ENCODE measurements at places on chromosomes 12 and 14. TPM values are rescaled to one million over a fixed set of nuclear protein-coding genes. Genes with fewer than 3 reads are reported as not detected.

Gene GATC
- polyA plus RNA-seq = 13.9 TPM

DNA sequence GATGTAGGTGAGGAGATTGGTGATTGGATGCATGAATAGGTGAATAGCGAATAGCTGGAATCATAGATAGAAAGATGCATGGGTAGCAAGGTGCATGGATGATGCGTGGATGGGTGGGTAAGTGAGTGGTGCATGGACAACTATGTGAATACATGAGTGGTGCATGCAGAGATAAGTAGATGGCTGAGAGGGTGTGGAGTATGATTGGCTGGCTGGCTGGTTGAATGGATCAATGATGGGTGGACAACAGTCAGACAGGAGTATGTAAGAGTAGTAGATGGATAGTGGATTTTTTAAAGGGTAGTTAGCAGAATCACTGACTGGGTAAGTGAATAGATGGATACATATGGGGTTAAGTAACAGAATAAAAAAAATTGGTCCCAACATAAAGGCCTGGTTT lies 33.9 kb downstream of the SERPINA3 start:
- H3K27ac ChIP-seq = no peak overlapping the region
- H3K27me3 ChIP-seq = no peaks in the 10 kb centered on the region
- H3K4me3 ChIP-seq = no peak overlapping the region
- H3K36me3 ChIP-seq = no peaks in the 10 kb centered on the region

GRCh38 chr12:6266541-6266966 lies 43.9 kb upstream of the PLEKHG6 start:
- peak overlapping the region; percentile 74 for H3K27ac ChIP-seq
- no peaks in the 10 kb centered on the region for H3K27me3 ChIP-seq
- H3K4me3 ChIP-seq = no peak overlapping the region
- H3K4me1 ChIP-seq = peaks cover 19% of the 10 kb centered on the region

DNA sequence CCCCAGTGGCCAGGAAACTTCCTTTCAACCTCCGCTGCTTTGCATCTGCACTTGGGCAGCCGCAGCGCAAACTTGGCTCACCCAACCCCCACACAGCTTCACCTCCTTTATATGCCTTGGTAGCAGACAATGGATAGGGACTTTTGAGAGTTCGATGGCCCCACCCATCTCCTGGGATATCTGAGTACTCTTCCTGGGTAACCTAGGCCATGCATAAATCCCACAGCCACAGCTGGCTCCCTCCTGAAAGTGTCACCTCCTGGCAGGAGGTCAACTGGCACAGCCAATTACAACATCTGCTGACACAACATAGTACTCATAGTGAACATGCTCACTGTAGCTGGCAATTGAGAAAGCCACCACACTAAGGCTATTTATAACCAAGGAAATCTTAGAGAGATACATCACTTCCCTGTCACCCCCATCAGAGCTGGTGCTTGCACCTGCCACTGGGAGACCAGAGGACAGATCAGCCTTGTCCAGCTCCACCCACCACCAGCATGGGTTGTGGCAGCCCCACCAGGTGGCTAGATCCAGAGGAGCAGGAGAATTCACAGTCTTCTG lies 410.0 kb downstream of the SYT1 start:
- H3K27ac ChIP-seq = no peak overlapping the region
- no peaks in the 10 kb centered on the region for H3K27me3 ChIP-seq
- H3K4me3 ChIP-seq = no peak overlapping the region
- no peaks in the 10 kb centered on the region for H3K4me1 ChIP-seq

Gene SERPINA9
- polyA plus RNA-seq = not detected

DNA sequence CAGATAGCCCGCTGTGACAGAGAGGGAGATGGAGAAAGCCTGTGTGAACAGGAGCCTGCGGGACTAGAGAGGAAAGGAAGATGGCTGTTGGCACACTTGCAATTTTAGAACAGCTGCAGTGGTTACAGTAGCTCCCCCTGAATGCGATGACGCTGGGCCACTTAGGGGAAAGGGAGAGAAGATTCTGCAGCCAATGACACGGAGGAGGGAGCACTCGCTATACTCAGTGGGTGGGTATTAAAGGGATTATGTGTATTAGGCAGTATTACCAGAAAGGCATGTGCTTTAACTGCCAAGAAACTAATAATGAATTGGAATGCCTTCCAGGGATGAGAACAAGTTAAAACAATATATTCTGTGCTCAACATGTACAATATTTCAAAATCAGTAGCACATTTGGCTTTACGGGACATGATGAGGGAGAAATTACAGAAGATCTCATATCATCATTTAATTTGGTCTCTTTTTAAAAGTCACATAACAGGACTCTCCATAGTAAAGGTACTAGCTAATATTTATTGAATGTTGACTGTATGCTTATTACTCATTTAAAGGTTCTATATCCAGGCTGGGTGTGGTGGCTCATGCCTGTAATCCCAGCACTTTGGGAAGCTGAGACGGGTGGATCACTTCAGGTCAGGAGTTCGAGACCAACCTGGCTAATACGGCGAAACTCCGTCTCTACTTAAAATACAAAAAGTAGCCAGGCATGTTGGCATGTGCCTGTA lies 35.9 kb upstream of the FOS start:
- peak; percentile 95 for DNase-seq
- H3K36me3 ChIP-seq = no peaks in the 10 kb centered on the region
- H3K27me3 ChIP-seq = no peaks in the 10 kb centered on the region
- peak overlapping the region; percentile 89 for H3K27ac ChIP-seq

Gene NID2
- polyA plus RNA-seq = 2.3 TPM

DNA sequence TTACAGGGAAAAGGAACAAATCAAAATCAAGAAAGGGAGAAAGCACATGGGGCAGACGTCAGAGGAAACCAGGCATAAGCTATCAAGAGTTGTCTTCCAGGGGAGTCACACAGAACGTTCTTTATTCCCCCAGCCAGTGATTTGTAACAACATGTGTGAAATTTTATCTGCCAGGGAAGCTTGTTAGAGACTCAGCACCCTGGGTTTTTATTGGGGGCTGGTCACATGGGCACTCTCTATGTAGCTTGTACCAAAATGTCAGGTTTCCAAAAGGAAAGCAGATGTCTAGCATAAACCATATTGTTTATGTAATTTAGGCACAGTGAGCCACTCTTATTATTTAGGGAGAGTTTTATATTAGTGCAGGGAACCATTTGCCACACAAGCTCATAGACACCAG lies 440.4 kb upstream of the DCN start:
- no peak overlapping the region for H3K4me3 ChIP-seq
- H3K36me3 ChIP-seq = no peaks in the 10 kb centered on the region
- no peaks in the 10 kb centered on the region for H3K4me1 ChIP-seq
- no peak overlapping the region for H3K27ac ChIP-seq
- DNase-seq = no peak

- H3K27me3 ChIP-seq = no peaks in the 10 kb centered on the region
- peak; percentile 53 for DNase-seq
- H3K36me3 ChIP-seq = no peaks in the 10 kb centered on the region
- H3K4me3 ChIP-seq = peak overlapping the region; percentile 86
- H3K27ac ChIP-seq = peak overlapping the region; percentile 46
Observed at GRCh38 chr14:102554821-102555819, 37.3 kb upstream of the RCOR1 start.

Gene PTGR2
- polyA plus RNA-seq = 5.5 TPM

Gene DEPDC4
- polyA plus RNA-seq = 0.48 TPM

DNA sequence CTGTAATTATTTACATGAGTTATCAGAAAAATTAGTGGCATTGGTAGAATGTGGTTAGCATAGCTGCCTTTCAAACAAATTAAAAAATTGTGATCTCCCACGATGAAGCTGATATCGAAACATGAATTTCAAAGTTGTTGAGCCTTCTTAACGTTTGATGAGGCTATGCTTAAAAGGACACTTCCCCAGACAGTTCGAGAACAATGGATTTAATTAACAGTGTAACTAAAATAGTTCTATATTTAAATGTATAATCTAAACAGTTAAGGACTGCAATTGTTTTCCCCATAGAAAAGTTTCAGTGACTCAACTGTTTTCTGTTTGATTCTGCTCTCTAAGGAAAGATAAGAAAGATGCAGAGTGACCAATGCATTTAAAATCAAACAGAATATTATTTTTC lies 1.6 kb downstream of the CLEC2B start:
- peak overlapping the region; percentile 13 for H3K4me3 ChIP-seq
- no peak for DNase-seq
- H3K4me1 ChIP-seq = no peaks in the 10 kb centered on the region
- peak overlapping the region; percentile 85 for H3K27ac ChIP-seq
- H3K27me3 ChIP-seq = no peaks in the 10 kb centered on the region
